H54 (cell line): ENCODE measurements at places on chromosomes 3 and 15.
A peak's percentile ranks its signal among the peaks of the same experiment; 100 is the strongest.

DNA sequence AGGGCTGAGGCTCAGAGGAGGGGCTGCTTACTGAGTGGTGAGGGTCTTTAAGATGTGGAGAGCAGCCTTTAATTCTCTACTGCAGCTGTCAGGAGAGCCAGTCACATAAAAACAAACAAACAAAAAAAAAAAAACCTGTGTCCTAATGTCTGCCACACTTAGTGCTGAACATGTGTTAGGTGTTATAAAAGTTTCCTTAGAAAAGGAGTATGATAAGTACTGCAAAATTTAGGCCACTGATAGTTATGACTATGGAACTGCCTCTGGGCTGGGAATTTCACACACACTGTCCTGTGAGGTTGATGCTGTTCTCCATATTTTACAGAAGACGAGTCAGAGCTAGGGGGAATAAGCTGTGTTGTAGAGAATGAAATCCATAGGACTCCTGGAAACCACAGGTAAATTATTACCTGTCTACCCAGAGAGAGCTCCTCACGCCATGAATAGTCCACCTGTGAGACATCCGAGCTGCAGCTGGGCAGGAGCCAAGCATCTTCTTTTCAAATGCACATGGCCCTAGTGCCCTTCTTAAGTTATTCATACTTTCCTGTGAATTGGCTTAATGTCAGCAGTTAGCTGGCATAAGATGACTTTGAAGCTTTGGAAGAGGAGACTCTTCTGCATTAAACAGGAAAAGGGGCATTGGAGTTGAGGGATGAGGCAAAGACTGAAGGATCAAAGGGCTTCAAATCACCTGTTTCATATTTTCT is 34.5 kb upstream of the SKOR1 start:
- DNase-seq = no peak

GRCh38 chr15:83030021-83030420 is 18.6 kb upstream of the C15orf40 start:
- peak; percentile 21 for DNase-seq

DNA sequence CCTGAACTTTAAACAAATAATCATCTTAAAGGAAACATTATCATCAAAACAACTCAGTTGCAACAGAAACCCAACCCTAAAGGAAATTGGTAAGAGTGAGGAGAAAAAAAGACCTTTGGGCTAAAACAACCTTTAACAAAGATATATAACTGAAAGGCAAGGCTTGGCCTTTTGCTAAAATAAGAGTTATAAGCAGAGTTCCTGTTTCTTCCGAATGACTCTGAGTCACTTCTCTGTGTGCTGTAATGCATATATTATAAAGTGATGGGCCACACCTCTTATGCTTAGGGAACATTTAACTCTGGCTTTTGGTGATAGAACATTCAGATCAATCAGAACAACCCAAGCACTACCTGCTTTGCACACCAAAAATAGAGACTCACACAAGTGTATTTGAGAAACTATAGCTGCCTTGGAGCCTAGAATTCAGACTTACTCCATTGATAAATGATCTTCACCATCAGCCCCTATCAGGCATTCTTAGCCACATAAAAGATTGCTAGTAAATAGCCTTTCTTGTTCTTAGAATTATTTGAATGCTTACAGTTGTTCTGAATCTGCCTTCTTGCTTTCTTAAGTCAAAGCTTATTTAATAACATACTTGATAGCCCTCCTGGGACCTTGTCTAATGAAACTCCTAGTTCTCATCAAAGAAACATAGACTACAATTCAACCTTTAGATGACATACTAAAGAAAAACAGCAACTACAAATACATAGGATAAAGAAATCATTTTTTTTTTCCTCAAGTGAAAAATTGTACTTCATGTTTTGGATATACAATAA is 294.2 kb upstream of the SEMA6D start:
- no peak for DNase-seq

GRCh38 chr15:72515591-72516389 is 41.7 kb downstream of the ARIH1 start:
- DNase-seq = no peak

- no peak for DNase-seq
Observed at GRCh38 chr3:67000009-67000408, 1.9 kb downstream of the KBTBD8 start.
